ENCODE measurements at places on chromosomes 7 and 10.

DNA sequence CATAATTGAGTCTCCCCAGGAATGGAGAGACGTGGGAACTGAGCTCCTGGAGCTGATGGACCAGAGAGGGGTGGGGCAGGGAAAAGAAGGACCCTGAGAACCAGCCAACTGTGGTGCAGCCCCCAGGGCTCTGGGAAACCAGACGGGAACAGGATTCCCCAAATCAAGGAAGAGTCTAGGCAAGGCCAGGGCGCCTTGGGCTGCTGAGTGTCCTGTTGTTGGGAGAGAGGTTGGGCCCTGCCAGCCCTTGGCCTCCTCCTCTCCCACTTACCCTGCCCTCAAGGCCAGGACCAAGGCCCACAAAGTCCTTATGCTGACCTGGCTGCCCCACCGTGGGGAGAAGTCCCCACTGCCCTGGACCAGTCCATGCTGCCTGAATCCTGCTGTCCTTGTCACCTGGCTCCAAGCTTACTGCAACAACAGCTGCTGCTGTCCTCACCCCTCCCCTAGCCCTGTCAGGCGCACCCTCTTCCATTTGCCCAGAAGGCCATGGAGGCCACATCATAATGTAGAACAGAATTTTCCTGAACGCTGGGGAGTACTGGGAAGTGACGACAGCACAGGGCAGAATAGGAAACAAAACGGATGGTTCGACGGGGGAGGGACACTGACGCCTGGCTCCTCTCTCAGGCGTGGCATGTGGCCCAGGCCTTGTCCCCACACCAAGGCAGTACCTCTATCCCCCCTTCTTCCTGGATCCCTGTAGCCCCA lies 132.9 kb upstream of the ZMIZ1 start:
- DNase-seq = no peak

DNA sequence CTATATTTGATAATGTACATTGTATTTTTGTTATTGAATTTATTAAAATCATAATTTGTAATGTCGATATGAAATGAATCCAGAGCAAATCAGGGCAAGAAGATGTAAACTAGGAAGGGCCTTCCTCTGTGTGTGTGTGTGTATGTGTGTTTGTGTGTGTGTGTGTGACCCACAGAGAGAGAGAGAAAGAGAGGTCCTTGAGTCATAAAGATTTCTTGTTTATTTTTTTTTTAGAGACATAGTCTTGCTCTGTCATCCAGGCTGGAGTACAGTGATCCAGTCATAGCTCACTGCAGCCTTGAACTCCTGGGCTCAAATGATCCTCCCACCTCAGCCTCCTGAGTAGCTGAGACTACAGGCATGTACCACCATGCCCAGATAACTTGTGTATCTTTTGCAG lies 50.7 kb downstream of the INPP5F start:
- DNase-seq = no peak

GRCh38 chr7:131493081-131493480 lies 63.3 kb downstream of the PODXL start:
- DNase-seq = no peak

- no peak for DNase-seq
Observed at GRCh38 chr10:46019177-46019528, 11.3 kb downstream of the NCOA4 start.

GRCh38 chr7:65509368-65510186 lies 135.9 kb downstream of the ZNF92 start:
- no peak for DNase-seq

DNA sequence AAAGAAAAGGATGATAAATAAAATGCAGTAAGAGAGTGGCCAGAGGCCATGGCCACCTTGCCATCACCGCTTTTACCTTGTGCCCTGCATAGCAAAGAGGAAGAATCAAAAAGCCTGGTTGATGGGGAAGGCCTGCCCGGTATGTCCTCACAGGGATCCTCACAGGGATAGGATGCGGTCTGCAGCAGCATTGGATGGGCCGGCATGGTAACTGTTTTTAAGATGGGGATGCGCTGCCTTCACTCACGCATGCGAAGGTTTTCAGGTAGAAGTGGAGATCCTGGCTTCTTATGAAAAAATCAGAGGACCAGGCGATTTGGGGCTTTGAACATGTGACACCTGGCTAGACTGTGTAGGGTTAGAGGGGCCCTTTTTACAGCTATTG lies 12.5 kb downstream of the PNLIPRP2 start:
- no peak for DNase-seq

DNA sequence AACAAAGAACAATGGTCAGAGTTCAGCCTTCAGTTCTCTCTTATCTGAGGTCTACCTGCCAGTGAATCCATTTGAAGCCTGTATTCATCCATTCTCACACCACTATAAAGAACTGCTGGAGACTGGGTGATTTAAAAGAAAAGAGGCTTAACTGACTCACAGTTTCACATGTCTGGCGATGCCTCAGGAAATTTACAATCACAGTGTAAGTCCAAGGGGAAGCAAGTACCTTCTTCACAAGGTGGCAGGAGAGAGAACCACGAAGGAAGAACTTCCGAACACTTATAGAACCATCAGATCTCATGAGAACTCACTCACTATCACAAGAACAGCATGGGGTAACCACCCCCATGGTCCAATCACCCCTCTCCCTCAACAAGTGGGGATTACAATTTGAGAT lies 33.0 kb upstream of the SLC25A13 start:
- no peak for DNase-seq

GRCh38 chr7:153389261-153389660 lies 629.7 kb downstream of the ACTR3B start:
- no peak for DNase-seq

DNA sequence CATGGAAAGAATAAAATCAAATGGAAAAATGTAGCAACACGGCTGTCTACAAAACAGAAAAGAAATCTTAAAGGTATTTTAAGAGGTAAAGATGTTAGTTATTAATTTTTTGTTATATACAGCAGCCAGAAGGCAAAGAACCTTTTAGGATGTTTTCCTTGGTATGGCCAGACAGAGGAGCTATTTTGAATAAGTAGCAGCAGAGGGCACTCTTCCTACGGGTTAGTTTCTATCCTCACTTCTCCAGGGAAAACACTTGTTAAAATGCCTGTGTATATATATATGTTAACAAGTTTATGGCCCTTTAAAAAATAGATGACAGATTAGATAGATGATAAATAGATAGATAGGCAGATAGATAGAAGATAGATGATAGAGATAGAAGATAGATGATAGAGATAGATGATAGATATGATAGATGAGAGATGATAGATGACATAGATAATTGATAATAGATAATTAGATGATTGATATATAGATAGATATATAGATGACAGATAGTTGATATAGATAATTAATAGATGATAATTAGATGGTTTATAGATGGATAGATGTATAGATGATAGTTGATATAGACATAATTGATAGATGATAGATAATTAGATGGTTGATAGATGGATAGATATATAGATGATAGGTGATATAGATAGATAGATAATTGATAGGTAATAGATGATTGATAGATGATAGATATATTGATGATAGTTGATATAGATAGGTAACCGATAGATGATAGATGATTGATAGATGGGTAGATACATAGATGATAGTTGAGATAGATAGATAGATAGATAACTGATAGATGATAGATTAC lies 57.8 kb upstream of the WIPF3 start:
- no peak for DNase-seq

GRCh38 chr10:74944205-74944604 lies 117.8 kb downstream of the KAT6B start:
- DNase-seq = no peak

DNA sequence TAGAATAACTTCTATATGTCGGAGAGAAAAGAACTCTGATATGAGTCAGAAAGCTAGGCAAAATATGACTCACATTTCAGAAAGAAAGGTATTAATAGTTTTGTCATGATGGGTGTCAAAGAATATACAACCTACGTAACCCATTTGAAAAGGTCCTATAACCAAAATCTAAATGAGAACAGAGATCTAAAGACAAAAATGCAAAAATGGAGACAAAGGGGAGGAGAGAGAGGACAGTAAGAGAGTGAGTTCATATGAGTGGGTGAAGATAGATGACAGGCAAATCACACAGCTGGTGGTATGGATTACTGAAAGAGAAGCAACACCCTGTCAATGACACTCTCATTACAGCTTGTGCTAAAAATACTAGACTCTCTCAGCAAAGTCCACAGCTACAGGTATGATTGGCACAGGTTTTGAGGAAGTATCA lies 25.6 kb downstream of the ANKMY2 start:
- DNase-seq = no peak

DNA sequence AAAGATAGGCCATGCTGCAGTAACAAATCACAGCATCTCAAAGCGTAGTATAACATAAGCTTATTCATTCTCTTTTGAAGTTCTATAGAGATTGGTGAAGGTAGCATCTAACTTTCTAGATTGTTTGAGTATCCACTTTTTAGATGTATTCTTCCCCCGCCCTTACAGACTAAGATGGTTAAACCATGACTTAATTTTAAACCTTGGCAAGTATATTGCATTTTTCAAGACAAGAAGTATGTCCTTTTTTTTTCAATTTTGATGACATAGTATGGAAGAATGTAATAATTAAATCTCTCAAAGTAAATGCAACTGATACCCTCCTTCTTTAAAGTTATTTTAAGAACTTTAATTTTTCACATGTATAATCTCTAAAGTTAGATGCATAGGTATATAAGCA lies 190.0 kb downstream of the KCND2 start:
- DNase-seq = no peak

DNA sequence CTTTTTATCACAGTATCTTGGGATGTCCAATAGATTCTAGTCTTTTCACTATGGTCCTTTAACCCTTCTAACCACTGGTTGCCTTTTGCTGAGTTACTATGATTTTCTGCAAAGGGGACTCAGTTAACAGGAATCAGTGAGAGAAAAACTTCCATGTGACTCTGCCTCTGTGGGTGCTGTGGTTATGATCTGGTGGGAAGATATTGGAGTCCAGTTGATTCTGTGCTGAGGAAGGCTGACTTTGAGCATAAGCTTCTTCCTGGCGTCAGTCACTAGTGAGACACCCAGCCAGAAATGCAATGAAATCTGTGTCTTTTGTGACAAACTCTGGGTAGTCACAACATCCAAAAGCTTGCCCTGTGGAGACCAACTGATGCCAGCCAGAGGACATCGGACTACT lies 648.0 kb downstream of the SUGCT start:
- DNase-seq = no peak

DNA sequence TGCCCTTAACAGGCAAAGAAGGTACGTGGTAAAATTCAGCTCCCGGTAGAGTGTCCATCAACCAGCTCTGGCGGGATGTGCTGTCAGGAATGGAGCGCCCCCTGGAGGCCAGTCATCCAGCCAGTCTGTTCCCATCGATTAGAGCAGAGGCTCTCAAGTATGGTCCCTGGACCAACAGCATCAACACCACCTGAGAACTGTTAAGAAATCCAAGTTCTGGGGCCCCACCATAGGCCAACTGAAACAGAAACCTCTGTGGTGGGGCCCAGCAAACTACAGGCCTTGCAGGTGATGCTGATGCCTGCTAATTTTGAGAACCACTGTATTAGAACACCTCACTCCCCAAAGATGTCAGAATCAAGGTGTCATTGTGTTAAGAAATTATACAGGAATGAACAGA lies 109.2 kb downstream of the DPY19L1 start:
- peak; percentile 26 for DNase-seq

GRCh38 chr10:88500656-88501055 lies 82.5 kb downstream of the RNLS start:
- no peak for DNase-seq

- DNase-seq = no peak
Observed at GRCh38 chr7:100887516-100888290, 1.8 kb downstream of the UFSP1 start.

- no peak for DNase-seq
Observed at GRCh38 chr7:10584886-10585285, 388.8 kb upstream of the PHF14 start.

- no peak for DNase-seq
Observed at GRCh38 chr7:70602117-70602516, 529.8 kb upstream of the GALNT17 start.

- DNase-seq = no peak
Observed at GRCh38 chr10:30559180-30559579, 70.4 kb downstream of the LYZL2 start.

All from stimulated activated CD8-positive, alpha-beta memory T cell treated with anti-CD3 and anti-CD28 coated beads, Interleukin-7, amount 100 ng/mL, for 24 hours (primary cell).